Kidney capillary endothelial cell (primary cell): ENCODE measurements at places on chromosomes 6 and 20.

DNA sequence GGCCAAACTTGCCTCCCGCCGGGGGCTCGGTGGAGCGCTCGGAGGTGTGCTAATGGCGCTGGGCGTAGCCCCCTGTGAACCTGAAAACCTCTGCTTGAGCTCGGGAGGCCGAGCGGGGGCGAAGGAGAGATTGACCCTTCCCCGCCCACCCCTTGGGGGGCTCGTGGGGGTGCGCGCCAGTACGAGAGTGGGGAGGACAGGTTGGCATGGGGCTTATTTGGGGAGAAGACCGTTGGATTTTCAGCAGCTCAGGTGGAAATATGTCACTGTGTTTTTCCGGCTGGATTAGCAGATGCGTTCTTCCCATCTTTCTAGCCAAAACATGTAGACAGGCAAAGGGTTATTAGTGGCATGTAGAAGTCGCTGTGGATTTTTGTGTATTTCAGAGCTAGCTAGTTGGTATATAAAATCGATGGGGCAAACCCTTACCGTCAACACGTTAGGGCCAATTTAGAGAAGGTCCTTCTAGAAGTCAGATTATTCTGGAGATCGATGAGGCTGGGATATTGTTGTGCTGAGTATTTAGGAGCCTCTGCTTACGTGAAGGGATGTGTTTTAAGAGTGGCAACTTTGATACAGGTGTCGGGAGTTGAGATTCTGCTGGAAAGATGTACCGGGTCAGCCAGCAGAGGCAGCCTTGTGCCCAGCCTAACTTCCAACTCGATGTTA lies 525 bp downstream of the NCOA7 start:
- DNase-seq, result peak; percentile 66

- no peak for DNase-seq
Observed at GRCh38 chr6:52098721-52099120, 11.3 kb upstream of the PKHD1 start.

GRCh38 chr6:101936516-101936915 lies 543.0 kb downstream of the GRIK2 start:
- DNase-seq, result no peak

GRCh38 chr20:19749618-19750071 lies 8.4 kb upstream of the RIN2 start:
- DNase-seq, result no peak

DNA sequence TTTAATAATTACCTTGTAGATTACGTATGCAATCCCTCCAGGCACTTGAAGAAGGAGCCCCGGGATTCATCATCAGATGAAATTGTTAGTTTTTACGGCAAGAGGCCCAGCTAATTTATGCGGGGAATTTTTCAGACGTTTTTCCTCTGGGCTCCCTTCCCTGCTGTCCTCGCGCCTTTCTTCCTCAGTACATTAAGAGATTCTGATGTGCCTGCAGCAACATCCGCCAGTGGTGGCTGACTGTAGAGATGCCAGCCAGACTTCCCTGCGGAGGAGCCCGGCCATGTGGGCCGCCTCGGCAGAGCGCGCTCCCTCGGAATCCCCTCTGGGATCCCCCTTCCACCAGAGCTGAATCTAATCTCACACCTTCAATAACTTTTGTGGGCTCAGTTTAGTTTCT lies 46.4 kb upstream of the POU3F2 start:
- DNase-seq, result no peak

- DNase-seq, result peak; percentile 97
Observed at GRCh38 chr20:52494244-52494643, 302.7 kb upstream of the ZFP64 start.

GRCh38 chr6:31879143-31879542 lies 346 bp upstream of the SLC44A4 start:
- no peak for DNase-seq

DNA sequence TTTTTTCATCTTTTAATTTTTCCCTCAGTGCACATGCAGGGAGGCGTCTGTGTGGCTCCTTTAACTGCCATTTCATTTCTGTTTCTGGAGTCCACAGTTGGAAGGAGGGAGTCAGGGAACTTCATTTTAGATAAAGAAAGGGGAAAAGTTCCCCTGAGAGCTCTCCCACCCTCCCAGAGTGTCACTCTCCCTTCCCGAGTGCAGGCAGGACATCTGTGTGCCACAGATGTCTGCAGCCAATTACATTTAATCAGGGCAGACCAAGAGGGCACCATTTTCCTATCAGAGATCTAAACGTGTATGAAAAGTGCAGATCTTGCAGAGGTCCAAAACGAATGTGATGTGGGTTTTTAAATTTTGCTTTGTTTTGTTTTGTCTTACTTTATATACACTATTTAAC lies 96.6 kb downstream of the PXDC1 start:
- DNase-seq, result no peak

- DNase-seq, result no peak
Observed at GRCh38 chr20:56735084-56735642, 106.1 kb downstream of the TFAP2C start.

- DNase-seq, result no peak
Observed at GRCh38 chr6:30264743-30265142, 51.5 kb upstream of the TRIM26 start.

- no peak for DNase-seq
Observed at GRCh38 chr6:13576017-13576416, 1.6 kb downstream of the SIRT5 start.

GRCh38 chr20:38093641-38094077 lies 60.1 kb downstream of the RPRD1B start:
- no peak for DNase-seq

DNA sequence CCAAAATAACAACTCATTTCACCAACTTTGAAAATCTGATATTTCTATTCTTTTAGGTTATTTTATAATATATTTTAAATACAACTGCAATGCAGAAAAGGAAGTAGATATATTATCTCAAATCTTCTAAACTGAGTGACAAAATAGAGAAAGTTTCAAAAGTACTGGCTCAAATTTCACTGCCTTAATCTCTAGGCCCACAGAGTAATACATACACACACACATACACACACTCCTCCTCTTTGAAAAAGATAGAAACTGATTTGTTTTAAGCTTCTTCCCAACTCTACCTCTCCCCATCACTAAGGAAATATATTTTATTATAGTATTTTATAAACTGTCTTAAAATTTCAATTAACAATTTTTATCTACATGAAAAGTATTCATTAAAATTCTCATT lies 36.2 kb downstream of the ARHGAP18 start:
- DNase-seq, result no peak

DNA sequence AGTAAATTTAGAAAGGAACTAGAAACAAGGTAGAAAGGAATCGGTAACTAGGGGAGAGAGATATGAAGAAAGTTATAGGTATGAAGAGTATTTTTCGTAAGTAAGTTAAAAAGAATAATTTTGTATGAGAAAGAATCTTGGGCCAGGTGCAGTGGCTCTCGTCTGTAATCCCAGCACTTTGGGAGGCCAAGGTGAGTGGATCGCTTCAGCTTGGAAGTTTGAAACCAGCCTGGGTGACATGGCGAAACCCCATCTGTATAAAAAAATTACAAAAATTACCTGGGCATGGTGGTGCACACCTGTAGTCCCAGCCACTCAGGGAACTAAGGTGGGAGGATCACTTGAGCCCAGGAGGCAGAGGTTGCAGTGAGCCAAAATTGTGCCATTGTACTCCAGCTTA lies 42.0 kb downstream of the TCP11 start:
- DNase-seq, result no peak

- DNase-seq, result peak; percentile 18
Observed at GRCh38 chr20:63071541-63072181, 64.9 kb upstream of the BHLHE23 start.

DNA sequence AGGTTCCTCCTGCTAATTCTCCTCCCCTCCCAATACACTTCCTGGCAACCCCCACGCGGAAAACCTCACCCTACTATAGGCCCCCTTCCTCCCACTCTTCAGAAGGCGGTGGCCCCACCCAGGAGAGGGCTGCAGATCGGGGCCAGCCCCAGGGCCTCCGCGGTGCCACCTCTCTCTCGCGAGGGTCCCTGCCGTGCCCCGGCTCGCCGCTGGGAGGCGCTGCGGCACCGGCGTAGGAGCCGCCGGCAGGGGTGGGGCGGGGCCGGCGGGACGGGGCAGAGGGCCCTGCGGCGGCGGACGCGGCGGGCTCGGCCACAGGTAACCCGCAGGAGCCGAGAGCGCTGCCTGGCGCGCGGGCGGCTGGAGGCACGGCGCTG lies at the start of gene ANKRD6:
Gene ANKRD6, plus strand, starts transcription at position 278 of the 377 bp plus-strand sequence. CDS start 133,825 bp downstream, outside the sequence.
- peak; percentile 72 for DNase-seq

GRCh38 chr6:110432285-110432900 lies 17.0 kb upstream of the DDO start:
- no peak for DNase-seq

DNA sequence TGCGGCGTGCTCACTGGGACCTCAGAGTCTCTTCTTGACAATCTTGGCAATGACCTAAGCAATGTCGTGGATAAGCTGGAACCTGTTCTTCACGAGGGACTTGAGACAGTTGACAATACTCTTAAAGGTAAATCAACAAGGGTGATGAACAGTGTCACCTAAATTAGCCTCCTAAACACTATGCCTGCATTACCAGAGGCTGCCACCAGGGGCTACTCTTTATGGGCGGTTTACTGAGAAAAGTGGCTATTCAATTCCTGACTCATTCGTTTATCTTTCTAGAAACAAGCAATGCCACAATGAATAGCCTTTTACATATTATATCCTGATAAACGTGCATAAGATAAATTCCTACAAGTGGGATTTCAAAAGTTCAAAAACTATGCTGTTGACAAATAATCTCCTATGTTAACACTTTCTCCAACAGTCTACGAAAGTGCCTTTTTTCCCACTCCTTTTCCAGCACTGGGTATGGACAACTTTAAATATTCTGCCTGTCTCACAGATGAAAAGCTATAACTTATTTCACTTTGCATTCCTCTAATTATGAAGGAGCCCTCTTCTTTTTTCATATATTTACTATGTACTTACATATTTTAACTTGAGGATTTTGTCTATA lies 1.3 kb downstream of the BPIFA2 start:
- DNase-seq, result no peak

DNA sequence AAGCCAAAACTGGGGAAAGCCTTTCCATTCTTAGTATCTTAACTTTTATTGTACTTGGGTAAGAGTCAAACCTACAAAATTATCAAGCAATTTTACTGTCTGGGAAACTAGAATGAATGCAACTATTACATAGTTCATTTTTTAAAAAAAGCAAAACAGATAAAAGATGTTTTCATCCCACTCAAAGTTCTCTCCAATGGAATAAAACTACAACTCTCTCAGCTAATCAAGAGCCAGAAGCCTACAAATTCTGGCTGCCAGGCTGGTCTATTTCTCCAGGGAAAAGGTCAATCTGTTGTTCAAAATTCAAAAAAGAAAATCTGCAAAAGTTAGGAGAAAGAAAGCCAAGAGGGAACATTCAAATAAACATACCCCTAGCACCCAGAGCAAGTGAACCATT lies 56.2 kb downstream of the COL12A1 start:
- no peak for DNase-seq

DNA sequence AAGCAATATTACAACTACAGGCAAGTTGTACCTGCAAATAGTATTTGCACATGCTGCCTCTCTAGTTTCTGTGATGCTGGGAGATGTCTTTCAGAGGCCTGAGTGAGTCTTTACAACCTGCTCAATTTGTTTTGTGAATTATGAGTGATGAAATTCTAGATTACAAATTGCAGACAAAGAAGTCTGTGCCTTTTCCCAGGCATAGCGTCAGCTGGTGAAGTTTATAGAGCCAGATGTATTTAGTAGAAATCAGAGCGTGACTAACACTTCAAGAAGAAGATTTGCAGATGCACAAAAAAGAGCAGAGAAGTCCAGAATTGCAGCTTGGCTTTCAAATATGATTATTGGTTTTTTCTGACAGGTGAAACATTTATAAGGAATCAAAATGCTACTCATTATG lies 289.9 kb downstream of the PLCB1 start:
- DNase-seq, result no peak

GRCh38 chr6:135534773-135535380 lies 37.3 kb upstream of the AHI1 start:
- no peak for DNase-seq

- DNase-seq, result no peak
Observed at GRCh38 chr20:1920826-1921225, 25.6 kb downstream of the SIRPA start.

GRCh38 chr20:46894971-46895905 lies 595 bp downstream of the EYA2 start:
- no peak for DNase-seq

DNA sequence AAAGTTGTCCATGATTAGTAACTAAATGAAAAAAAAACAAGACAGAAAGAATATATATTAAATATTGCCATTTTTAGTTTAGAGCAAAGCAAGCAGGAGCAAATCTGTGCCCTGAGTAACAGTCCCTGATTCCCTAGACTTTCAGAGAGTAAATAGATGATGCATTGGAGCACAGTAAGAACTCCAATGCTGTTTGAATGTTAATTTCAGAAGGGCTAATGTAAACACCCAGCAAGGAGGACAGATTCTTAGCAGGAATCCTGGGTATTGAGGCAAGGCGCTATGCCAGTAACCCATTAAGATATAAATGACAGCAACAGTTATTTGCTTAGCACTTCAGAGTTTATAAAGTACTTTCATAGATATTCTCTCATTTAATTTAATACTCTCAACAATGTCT lies 15.6 kb upstream of the NRSN1 start:
- DNase-seq, result no peak

DNA sequence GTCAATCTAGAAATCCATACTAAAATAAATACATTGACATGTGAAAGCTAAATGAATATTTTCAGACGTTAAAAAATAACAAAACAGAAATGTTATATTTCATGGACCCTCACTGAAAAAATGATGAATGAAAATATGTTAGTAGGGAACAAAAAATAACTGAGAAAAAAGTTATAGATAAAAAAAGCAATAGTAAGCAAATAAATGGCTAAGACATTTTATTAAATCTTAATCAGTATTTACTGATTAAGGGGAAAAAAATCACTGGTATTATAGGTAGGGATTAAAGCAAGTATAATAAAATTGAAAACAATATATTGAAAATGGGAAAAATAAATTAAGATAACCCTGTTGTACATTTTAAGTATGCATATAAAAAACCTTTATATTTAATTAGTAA lies 468.1 kb upstream of the MANEA start:
- DNase-seq, result no peak

- no peak for DNase-seq
Observed at GRCh38 chr6:67127041-67127440, 1420.0 kb upstream of the EYS start.

GRCh38 chr6:41653691-41654090 lies 15.4 kb downstream of the MDFI start:
- DNase-seq, result no peak

- DNase-seq, result no peak
Observed at GRCh38 chr6:14051355-14051754, 66.2 kb upstream of the CD83 start.

DNA sequence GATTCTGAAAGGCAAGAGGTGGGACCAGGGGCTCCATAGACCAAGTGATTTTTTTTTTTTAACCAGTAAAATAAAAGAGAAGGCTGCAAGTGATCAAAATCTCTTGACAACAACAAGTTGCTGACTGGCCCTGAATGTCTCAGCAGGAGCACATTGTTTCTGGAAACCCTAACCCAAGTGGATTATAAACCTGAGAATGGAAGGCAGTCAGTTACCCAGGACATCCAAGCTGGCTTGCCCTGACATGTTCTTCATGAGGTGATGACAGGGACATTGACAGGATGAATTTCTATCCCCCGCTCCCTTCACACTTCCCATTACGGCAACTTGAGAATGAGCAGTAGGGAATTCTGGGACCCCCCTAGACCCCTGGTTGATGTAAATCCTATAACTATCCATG lies 49.6 kb upstream of the RIPOR2 start:
- no peak for DNase-seq
